ENCODE measurements at places on chromosomes 2 and 18.
A peak's percentile ranks its signal among the peaks of the same experiment; 100 is the strongest.

DNA sequence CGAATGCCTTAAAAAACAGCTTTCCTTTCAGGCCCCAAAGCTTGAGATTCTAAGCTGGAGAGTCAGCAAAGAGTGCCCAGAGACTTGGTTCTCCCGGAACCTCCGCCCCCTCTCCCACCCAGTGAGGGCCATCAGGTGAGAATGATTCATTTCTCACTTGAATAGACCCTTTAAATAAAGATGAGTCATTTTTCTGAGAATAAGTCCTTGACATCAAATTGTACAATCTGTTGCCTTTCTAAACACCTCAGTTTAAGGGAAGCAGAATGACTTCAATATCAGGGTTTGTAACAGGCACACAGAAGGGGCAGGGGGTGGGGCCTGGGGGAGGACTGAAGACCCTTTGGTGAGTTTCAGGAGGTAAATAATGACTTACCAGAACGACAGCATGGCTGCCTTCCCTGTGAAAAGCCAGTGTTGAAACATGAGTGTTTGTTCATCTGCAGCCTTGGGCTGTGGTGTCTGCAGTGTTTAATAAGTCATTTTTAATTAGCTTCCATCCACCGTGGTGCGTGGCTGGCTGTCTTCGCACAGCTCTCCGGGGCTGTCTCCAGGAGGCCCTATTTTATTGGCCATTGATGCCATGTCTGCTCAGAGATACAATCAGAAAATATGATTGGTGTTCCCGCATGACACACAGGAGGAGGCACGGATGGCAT, 134.9 kb upstream of the ZNF236 start:
- ATAC-seq = peak; percentile 57

- ATAC-seq = no peak
These were observed 27.8 kb upstream of the TBR1 start for GRCh38 chr2:161388146-161388779.

GRCh38 chr18:55327454-55327853, 260.5 kb downstream of the TCF4 start:
- ATAC-seq = no peak

DNA sequence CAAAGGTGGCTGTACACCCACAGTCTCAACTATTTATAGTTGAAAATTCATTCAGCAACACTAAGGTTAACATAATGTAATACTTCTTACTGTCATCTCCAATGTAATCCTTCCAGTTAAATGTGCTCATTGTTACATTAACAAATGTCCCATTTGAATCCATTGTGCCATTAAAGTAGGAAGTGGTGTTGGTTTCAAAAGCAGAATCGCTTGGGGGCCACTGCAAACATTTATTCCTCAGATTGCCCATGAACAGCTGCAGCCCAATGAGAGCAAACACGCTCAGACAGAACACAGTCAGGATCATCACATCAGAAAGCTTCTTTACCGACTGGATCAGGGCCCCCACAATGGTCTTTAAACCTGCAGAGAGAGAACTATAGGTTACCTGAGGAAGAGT, 41.4 kb downstream of the SCN3A start:
- no peak for ATAC-seq

- ATAC-seq = no peak
These were observed 71.7 kb downstream of the FEZ2 start for GRCh38 chr2:36526226-36526625.

DNA sequence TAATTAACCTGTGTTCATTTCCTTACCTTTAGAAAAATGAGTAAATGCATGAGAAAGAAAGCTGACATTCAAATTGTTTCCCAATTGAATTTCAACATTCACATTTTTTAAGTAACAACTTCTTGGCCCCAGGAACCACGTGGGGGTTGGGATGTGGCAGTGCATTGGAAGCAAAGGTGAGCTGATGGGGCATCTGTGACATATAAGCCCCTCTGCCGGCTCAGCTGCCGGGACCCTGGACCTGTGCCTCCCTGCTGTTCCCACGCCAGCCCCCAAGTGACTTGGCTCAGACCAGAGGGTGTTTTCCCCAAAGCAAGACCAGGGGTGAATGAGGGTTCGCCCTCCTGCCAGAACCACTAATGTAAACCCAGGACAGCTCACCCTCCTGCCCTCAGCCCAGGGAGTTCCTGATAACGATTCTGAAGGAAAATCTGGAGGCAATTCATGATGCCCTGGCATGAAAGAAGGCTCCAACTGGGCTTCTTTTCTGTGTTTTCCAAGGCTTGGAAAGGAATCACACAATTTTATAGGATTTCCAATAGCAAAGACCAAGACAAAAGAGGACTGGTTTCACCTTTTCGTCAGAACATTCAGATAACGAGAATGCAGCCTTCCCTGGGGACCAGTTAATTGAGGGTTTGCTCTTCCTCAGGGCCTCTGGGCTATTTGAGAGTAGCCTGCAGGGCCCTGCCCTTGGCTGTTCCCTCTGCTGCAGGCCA, 193.2 kb upstream of the TWIST2 start:
- no peak for ATAC-seq

- ATAC-seq = no peak
These were observed 140.9 kb upstream of the MYCN start for GRCh38 chr2:15799432-15799827.

GRCh38 chr2:42139101-42139500, 30.1 kb upstream of the EML4 start:
- no peak for ATAC-seq

- peak; percentile 52 for ATAC-seq
These were observed 85.2 kb downstream of the HS1BP3 start for GRCh38 chr2:20565623-20566236.

Measured in gastroesophageal sphincter (tissue), 4 donors.